Activated CD8-positive, alpha-beta memory T cell treated with anti-CD3 and anti-CD28 coated beads, Interleukin-2, amount 10 ng/mL, durations not matched to agents 7 days and 5 days (primary cell): ENCODE measurements at places on chromosomes 13 and 19.

GRCh38 chr19:33440241-33440640, 66.7 kb downstream of the CEBPG start:
- no peak for DNase-seq

GRCh38 chr19:610801-611480, 21.3 kb downstream of the HCN2 start:
- peak; percentile 81 for DNase-seq

GRCh38 chr13:76016799-76017400, 380.8 kb downstream of the LMO7 start:
- no peak for DNase-seq

GRCh38 chr19:41706741-41707501, 1.5 kb upstream of the CEACAM5 start:
- DNase-seq = peak; percentile 77

GRCh38 chr19:14748601-14749000, 29.8 kb downstream of the ADGRE2 start:
- no peak for DNase-seq

DNA sequence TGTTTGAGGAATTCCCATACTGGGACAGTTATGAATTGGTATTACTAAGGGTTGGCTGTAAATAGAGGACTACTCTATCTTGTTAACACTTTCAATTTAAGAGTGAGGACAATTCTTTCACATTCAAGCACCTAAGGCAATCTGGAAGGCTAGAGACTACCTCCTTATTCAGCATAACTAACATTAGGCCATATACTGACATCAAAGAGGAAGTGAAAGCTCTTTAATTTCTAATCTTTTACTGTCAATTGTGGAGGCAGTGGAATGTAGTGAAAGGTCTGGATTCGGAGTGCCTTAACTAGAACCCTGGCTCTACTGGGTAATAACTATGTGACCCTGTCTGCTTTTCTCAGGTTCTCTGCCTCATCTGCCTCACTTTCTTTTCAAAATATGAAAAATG, 134.0 kb downstream of the UFM1 start:
- DNase-seq = no peak

GRCh38 chr19:57282011-57282643, 1.8 kb downstream of the ZNF460 start:
- peak; percentile 49 for DNase-seq

DNA sequence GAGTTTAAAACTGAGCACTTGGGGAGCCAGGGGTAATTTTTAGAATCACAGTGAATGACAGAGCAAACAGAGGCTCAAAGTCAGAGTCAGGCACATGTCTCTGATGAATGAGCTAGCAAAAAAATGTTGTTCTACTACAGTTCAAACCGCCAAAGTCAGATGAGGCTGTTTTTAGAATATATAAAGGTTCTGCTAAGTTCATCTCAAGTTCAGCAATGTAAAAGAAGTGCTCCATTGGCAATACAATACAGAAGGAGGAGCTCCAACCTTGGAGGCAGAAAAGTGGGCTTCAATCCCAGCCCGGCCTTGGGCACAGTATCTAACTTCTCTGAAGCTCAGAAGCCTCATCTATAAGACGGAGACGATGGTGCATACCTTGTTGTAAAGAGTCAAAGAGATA, 70.1 kb upstream of the IPO5 start:
- no peak for DNase-seq

GRCh38 chr19:17872251-17873001, 681 bp downstream of the SLC5A5 start:
- DNase-seq = peak; percentile 78

DNA sequence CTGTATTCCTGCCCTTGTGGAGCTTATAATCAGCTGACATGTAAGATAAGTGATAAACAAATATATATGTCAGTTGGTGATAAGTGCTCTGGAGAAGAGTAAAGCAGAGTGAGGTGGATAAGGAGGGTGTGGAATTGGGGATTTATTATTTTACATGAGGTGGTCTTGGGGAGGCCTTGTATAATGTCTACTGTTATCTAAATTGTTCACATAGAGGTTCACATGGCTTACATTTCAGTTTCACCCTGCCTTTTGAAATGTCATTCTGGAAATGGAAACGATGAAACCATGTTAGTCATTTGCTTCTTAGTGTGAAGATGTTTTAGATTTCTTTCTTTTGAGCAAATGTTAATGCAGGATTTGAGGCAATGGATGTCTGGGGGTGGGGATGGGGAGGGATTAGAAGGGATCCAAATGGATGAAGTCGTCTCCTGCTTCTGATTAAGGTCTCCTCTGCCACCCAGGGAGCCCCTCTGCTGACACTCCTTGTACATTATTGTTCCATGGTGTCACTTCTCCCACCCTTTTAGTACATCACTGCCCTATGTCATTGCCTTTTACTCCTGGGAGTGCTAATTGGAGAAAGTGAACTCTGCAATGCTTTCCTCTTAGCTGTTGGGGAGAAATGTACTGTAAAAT, 14.0 kb downstream of the B3GLCT start:
- no peak for DNase-seq

DNA sequence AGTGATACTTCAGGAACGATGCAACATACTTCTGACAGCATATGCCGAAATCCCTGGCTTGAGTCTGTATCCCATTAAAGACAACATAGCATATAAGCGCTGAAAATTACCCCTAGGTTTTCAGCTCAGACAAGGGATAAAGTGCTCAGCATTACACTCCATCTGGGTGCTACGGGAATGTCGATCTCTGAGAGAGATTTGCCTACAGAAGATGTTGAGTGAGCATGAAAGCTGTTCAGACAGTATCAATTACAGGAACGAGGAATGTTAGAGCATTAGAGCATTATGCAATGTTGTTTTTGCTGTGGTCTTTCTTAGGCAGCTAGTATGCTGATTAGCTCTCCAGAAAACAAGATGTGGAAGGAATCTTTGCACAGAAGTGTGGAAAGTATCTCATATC, 484.5 kb downstream of the LIG4 start:
- no peak for DNase-seq

DNA sequence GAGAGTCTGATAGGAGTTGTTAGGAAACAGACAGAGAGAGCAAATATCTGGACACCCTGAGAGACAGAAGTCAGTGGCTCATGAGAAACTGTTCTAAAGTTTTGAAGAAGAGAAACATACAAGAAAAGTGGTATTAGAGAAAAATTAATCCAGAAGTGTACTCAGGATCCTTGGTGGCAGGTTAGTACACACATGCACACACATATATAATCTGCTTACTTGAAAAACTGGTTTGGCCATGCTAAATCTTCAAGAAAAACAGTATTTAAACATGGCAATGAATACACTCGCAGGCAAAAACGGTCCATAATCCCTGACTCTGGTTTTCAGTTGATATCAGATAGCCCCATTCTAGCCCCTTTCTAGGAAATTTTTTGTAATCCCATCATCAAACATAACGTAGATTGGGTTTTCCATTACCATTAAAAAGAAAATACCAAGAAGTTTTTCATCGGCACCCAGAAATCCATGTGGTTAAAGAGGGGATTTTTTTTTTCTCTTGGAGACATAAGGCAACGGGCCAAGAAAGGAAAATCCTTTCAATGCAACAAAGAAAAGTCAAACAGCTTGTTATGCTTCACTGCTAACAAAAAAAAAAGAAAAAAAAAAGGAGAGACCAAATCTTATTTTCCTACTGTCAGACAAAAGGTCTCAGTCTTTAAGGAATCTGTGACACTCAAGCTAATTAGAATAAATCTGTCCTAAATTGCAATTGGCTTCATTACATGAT, 178.0 kb upstream of the MIR17HG start:
- no peak for DNase-seq

DNA sequence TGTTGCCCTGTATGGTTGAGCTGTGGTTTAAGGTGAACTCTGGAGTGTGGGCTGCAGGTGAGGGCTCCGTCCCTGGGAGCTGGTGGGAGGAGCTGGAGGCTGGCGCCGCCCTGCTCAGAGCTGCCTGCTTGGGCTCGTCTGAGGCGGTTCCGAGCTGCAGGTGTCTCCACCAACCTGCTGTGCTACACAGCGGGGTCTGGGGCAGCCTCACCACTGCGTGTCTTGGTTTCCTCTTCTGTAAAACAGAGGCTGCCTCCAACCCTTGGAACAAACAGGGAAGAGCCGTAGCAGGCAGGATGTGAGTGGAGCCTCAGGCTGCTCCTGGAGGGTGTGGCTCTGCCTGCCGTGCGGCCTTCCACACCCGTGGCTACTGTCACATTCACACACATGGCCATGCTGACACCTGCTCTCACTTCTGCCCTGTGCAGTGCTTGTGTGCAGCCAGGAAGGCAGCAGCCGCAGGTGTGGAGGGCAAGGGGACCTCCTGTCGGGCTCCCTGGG, 21.4 kb downstream of the NAXD start:
- DNase-seq = no peak

DNA sequence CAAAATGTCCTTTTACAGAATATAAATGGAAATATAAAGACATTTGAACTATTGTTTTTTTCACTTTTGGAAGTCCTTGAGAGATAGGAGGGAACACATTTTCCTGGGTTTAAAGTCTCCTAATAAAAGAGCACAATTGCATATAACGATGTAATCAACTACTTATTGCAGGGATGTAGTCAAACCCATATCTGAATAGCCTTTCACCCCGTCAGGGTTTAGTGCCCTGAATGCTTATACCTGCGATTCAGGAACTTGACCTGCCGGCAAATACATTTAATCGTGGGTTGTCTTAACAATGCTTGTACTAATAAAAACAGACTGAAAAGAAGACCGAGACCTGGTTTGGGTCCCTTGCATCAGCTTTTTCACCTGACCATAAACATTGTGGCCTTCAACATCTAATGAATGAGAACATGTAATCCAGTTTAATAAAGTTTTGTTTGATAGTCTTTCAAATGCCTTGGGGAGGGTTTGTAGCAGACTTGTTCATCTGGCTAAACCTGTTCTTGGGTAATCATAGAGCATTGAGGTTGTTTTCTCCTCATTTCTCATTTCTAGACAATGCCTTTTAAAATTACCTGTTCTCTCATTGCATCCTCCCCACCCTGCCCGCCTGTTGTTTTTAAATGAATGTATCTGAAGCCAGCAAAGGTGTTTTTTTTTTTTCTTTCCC, 7.0 kb downstream of the KLF5 start:
- DNase-seq = no peak

GRCh38 chr13:99700468-99700867, 199.2 kb downstream of the TM9SF2 start:
- no peak for DNase-seq

DNA sequence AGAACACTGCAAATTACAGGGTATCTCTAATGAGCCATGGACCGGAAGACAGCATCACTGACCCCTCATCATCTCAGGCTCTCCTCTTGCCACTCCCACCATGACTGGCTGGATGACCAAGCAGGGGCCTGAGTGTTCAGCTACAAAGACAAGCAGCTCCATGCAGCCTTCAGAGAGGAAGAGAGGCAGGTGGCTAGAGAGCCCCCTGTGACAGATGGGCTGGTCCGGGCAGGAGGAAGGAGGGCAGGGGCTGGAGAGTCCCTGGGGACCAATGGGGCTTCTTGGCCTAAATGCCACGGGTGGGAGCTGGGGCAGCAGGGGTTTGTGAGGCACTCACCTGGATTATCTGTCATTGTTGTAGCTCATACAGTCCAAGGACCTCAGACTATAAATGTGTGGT, 12.8 kb upstream of the RASA3 start:
- no peak for DNase-seq

- DNase-seq = no peak
Measured at GRCh38 chr19:58364146-58364545, 1.6 kb upstream of the ZNF497 start.

- peak; percentile 47 for DNase-seq
Measured at GRCh38 chr19:41911889-41912731, 16.1 kb downstream of the ERFL start.

DNA sequence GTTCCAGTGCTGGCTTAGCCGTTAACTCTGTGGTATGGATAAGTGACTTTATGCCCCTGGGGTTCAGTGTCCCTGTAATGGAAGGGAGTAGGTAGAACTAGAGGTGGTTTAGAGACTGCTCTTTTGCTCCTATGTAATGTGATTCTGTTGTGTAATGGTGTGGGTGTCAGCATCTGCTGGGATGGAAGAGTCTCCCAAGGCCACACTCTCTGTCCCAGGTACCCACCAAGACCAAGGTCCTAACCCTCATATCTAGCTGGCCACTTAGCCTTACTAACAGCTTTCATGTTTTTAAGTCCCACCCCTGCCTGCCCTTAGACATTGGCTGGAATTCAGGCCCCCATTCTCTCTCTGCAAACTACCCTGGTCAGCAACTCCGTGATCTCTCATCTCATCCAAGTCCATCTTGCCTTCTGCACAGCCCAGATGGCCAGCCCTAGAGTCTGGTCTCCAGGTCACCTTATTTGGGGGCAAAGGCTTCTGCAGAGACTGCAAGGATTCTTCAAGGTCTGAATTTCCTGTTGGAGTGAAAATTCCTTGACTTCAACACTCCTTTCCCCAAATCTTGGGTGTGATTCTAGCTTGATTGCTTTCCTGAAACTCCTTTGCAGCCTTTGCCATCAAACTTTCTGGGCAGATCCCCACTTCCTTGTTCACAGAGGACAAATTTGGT, 48.4 kb downstream of the SERP2 start:
- DNase-seq = no peak

DNA sequence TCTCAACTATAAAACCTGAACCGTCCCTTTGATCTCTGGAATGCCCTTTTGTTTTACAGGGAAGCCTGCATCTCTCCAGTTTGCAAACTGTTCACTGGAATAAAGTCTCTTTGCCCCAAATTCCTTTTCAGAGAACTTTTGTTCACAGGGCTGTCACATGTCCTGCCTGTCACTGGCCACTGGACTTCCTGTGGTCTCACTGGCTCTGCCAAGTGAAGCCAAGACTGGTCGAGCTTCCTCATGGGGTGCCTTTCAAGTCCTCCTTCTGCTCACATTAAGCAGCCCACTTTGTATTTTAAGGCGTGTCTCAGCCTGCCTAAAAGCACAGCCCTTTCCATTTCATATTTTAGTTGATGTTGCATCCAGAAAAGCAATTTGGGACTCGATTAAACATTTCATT, 215.7 kb downstream of the KATNAL1 start:
- DNase-seq = no peak

DNA sequence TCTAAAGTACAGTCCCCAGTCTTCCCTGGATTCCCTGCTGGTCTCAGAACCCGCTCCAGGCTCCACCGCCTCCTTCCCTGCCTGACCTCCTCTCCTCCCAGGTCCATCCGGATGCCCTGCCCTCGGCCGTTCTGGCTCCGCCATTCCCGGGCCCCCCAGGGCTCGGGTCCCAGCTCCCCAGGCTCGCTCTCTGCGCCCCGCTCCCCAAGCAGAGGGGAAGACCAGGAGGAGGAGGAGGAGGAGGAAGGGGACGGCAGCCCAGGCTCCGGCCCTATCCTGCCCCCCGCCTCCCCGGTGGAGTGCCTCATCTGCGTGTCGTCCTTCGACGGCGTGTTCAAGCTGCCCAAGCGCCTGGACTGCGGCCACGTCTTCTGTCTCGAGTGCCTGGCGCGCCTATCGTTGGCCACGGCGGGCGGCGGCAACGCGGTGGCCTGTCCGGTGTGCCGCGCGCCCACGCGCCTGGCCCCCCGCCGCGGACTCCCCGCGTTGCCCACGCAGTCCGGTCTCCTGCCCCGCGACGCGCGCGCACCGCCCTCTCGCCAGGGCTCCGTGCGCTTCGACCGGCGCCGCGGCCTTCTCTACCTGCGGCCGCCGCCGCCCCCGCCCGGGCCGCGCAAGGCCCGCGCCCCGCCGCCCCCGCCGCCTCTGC, 647 bp downstream of the RNF225 start:
- no peak for DNase-seq
